ENCODE measurements at places on chromosomes 11 and 22. TPM values are rescaled to one million over a fixed set of nuclear protein-coding genes. Genes with fewer than 3 reads are reported as not detected.

APOL5 gene
- total RNA-seq = not detected

CECR2 gene
- total RNA-seq = 1.1 TPM

C1QTNF4 gene
- total RNA-seq = 1.6 TPM

OLFML1 gene
- total RNA-seq = 12.6 TPM

FBLN1 gene
- 13.0 TPM for total RNA-seq

- DNase-seq = peak; percentile 26
Observed at GRCh38 chr11:19646921-19647320, 65.7 kb upstream of the NAV2 start.

- DNase-seq = peak; percentile 35
Observed at GRCh38 chr22:17781319-17782031, 7.2 kb upstream of the BID start.

DNA sequence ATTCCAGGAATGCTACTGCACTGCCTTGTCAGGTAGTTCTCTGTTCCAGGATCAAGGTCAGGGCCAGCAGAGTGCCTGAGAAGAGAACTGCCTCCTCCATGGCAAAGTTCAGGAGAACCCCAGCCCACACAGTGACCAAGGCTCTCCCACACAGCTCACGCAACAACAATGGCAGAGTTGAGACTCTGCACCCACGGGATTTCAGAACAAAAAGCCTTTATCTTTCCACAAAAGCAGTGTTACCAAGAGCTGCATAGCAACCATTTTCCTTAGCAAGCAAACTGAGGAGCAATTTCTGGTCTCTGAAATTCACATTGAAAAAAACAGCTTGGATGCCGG lies 11.1 kb downstream of the PLAAT3 start:
- DNase-seq = no peak

DNA sequence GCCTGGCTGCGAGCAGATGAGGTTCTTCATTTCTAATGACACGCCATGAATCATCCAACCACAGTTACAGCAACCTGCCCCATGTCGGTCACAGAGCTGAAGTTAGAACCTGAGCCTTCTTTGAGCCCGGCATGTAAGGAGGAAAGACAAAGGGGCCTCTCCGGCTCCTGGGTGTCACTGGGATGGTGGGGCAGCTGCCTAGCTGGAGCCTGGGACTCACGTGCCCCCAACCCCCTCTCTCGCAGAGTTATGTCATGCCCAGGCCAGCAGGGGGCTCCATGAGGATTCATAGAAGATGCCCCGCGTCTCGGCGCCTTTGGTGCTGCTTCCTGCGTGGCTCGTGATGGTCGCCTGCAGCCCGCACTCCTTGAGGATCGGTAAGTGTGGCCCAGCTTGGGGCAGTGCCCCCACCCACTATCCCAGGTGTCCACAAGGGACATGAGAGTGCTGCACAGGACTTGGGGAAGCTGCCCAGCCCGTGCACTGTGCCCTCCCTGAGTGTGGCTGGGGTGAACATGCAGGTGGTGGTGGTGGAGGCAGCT lies 148.5 kb downstream of the GRIK4 start:
- peak; percentile 28 for DNase-seq

- DNase-seq = no peak
Observed at GRCh38 chr11:72254299-72254993, 10.5 kb upstream of the PHOX2A start.

DNA sequence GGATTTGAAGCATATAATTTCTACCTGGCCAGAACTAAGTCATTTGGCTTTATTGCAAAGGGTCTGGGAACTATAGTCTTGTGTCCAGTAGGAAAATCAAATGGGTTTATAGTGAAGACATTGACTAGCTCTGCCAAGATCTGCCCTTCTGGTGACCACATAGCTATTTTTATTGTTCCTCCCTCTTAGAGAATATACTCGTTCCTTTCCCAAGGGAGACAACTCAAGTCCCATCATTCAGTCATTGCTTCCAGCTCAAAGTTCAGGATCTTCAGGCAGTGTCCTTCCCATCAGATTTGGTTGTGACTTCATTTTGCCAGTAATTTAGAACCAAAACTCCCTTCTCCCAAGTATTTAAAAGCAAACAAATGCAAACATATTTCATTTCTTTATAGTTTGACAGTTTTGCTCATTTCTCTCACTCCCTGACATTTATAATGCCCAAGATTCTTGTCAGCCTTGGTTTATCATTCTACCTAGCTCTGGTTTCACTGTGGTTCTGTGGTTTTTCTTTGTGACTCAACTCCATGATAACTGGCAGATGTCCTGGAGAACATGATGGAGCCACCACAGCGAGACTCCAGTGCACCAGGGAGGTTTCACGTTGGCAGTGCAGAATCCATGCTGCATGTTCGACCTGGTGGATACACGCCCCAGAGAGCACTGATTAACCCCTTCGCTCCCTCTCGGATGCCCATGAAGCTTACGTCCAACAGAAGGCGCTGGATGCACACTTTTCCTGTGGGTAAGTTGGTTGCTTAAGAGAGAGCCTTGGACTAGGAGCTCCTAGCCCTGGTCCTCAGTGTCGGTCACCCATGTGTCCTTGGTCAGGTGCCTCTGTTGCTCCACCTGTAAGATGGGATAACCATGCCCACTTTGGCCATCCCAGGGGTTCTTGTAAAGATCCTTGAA lies 64.9 kb downstream of the DEPDC5 start:
- no peak for DNase-seq

DNA sequence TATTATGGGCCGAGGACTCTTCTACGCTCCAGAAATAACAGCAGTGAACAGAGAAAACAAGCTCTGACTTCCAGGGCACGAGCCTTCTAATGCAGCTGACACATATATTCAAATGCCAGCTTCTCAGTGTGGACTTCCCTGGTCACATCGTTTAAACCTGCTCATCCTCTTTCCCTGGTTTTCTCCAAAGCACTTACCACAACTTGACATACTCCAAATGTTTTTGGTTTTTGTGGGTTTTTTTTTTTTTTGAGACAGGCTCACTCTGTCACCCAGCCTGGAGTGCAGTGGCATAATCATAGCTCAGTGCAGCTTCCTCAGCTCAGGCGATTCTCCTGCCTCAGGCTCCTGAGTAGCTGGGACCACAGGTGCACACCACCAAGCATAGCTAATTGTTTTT lies 105.5 kb downstream of the MICAL3 start:
- no peak for DNase-seq

- peak; percentile 55 for DNase-seq
Observed at GRCh38 chr11:61830237-61831105, 2.4 kb downstream of the FADS2 start.

DNA sequence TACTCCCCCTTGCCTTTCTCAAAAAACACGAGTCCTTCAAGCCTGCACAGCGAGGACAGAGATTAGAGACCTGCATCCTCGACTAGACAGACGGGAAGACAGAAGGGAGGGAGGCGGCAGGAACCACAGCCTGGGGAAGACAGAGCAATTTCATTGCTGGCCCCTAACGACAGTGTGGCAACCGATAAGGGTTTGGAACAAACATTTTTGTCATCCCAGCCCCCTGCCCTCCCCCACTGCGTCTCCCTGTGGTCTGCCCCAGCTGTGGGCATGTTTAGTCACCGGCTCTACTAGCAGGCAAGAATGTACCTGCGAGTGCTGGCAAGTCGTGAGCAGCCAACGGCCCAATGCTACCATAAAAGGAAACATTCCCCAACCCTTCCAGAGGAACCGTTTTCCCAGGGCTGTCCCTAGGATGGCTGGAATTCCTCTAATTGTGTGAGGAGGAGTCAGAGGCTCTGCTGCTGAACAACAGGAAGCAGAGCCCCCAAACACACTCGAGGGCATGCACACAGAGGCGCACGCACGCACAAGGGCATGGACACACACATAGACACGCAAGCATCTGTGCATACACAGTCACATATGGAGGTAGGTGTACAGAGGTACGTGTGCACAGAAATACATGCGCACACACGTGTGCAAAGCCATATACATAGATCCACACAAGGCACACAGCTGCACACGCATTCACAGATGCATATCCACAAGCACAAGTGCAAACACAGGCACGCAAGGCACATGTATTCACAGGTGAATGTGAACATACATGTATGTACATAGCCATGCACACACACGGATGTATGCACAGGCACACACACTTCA lies 58.3 kb downstream of the MYH9 start:
- DNase-seq = peak; percentile 85

DNA sequence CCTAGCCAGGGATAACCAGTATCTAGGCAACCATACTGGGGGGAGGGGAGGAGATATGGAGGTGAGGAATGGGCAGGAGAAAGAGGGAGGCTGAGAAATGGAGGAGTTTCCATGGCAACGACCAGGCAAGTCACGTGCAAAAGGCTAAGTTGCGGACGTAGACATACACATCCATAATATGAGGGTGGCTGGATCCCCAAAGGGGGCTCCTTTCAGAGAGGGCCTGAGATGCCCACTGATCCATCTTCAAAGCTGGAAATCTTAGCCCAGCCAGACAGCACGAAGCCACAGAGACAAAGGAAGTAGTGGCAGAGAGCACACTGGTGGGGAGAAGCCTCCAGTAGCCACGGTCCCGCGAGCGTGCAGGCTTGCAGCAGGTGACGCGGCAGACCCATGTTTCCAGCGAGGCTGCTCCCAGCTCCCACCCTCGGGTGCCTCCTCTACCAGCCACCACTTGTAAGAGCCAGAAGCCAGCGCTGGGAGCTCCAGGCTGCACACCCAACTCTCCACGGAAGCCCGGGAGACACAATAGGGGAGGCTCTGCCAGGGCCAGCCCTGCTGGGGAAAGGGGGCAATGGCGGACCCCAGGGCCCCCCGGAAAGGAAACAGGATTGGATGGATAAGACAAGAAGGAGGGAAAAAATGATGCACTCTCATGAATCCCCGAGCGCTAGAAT lies 938 bp downstream of the FXYD6 start:
- no peak for DNase-seq

DNA sequence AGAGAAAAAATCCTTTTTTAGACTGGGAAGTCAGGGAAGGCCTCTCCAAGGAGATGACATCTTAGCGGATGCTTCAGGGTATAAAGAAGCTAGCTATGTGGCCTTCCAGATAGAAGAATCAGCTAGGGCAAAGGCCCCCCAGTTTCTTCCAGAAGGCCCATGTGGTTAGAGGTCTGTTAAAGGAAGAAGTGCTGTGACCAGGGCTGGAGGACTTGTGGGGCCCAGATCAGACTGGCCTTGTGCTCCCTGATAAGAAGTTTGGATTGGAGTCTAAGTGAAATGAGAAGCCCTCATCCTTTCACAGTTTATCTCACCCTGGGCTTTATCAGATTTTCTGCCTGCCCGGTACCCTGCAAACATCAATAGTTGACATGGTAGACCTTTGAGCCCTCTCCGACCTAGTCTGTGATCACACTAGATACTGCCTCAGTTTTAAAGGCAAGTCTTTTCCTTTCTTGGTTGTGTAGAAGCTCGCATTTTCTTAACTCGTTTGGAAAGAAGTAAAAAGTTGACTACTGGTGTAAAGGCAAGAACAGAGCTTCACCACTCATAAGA lies 7.8 kb downstream of the AMPD3 start:
- DNase-seq = no peak

DNA sequence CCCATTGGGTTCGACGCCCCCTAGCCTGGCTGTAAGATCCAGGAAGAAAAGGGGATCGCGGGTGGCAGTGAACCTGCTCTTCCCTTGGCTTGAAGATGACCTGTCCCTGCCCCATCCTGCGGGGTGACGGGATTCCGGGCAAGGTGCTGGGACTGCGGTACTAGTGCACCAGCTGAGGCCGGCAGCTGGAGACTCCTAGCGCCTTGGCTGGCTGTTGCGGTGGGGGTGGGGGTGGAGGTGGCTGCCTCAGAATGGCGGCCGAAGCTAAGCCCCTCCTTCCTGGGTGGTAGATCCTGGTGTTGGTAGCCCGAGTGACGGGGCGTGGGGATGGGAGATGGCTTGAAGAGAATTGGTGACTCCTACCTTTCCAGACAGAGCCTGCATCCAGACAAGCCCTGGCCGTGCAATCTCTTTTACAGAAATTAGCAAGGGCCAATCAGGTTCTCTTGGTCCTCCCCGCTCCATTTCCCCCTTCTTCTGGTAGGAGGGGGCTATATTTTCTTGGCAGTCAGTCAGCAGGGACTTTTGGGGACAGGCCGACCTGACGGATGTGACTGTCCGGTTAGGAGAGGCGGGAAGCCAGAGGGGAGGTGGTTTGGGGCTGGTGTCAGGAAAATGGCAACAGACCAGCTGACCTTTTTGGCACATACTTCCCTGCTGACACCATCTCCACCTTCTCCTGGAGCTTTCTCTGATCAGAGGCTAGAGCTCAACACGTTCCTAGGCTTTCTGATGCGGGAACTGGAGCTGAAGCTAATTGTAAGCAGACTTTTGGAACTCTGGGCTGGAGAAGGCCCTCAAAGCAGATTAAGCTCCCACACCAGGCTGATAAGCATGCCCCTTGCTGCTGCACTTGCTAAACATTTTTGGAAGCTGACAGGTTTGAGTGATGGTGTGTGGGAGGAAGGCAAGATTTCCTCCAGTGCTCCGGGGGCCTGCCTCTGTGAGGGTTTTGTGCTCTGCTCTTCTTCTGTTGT lies 2.0 kb downstream of the NAV2 start:
- DNase-seq = peak; percentile 83

GRCh38 chr22:49592780-49593501 lies 234.7 kb downstream of the BRD1 start:
- DNase-seq = peak; percentile 55

DNA sequence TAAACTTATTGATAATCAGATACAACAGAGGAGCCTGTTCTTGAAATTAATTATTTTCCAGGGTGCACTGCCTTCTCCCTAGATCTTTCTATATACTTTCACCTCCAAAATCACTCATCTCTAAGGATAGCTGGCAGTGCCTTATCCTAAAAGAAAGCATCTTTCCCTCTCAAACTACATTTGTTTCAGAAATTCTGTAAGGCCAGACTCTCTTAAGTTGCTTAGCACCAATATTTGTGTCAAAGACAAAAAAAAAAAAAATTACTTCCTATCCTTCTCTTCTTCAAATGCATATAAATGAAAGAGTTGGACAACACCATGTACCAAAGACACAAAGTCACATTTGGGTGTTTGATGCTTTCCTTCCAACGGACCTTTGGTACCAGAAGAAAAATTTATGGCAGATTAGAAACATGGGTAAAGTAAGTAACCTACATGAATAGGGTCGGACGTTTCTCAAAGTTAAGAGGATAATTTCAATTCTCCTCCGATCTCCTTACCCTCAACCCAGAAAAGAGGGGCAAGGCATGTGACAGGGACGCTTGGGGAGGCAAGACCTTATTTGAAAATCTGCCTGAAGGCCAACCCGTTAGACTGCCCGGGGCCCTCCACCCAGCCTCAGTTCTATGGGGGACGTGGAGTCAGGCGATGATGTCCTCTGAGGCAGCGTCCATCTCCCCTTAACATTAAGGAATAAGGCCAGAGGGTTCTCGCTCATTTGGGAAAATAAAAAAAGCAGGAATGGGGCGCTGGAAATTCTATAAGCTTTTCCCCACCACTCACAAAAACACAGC lies 66.3 kb downstream of the ETS1 start:
- DNase-seq = no peak

- DNase-seq = no peak
Observed at GRCh38 chr22:45823336-45823735, 151.7 kb downstream of the ATXN10 start.

GRCh38 chr22:37048133-37048532 lies 3.4 kb upstream of the KCTD17 start:
- no peak for DNase-seq

GRCh38 chr11:34332524-34332923 lies 25.3 kb downstream of the ABTB2 start:
- DNase-seq = no peak
